ENCODE measurements at places on chromosomes 2 and 18.

- DNase-seq: no peak
Measured at GRCh38 chr2:149709496-149710263, 122.1 kb upstream of the MMADHC start.

- DNase-seq: no peak
Measured at GRCh38 chr2:211396815-211397214, 840.4 kb downstream of the CPS1 start.

DNA sequence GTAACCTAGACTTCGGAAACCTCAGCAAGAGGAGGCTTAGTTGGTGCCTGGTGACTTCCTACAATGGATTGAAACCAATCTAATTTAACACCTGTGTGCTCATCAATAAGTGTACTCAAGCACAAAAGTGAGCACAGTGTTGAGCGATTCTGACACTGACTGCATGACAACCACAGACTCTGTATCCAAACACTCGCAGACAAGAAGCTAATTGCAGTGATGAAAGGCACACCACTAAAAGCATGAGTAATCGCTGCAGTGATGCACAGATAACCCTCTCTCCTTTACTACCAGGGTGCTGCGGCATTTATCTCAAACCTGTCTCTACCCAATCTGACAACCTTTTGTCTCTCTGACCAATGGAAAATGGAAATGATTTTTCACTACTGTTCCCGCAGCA is 168.1 kb downstream of the AFF3 start:
- DNase-seq: no peak

DNA sequence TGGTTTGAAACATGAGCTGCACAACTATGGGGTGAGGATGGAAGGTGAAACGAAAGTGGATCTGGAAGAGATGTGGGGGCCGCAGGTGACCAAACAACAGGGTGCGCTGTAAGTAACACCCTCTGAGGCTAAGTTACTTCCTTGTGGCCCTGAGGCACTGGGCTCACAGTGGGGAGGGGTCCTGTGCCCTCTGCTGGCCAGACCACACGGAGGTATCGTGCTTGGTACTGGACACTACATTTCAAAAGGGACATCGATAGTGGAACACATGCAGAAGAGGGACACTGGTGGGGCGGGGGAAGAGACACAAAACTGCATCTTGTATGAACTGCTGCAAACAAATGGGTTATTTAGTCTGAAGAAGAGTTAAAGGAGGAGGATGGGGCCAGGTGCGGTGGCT is 110.6 kb downstream of the CLIP4 start:
- DNase-seq: no peak

GRCh38 chr18:27887287-27887686 is 289.6 kb downstream of the CDH2 start:
- no peak for DNase-seq

- no peak for DNase-seq
Measured at GRCh38 chr2:197353393-197354168, 43.0 kb upstream of the ANKRD44 start.

GRCh38 chr2:129908721-129909373 is 70.6 kb upstream of the RAB6C start:
- DNase-seq: no peak

DNA sequence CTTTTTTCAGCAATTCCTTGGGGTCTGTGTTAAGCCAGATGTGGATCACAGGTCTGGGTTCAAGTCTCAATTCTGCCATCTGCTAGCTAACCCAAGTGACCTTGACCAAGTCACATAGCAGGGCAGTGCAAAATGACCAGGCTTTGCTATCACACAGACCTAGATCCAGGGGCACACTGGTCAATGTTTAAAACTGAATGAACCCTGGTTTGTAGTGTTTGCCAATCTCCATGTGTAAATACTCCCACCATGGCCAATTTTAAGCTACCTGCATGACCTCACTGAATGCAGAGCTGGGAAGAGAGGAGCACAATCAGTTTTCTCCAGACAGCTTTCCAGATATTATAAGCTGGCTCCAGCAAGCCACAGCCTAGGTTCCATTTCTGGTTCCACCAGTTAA is 142.9 kb downstream of the CHST9 start:
- no peak for DNase-seq

- DNase-seq: no peak
Measured at GRCh38 chr18:26710470-26711096, 154.9 kb downstream of the AQP4 start.

GRCh38 chr18:49491857-49492693 is 5.0 kb upstream of the C18orf32 start:
- DNase-seq: peak; percentile 52

GRCh38 chr2:239309398-239310245 is 91.2 kb downstream of the HDAC4 start:
- no peak for DNase-seq

DNA sequence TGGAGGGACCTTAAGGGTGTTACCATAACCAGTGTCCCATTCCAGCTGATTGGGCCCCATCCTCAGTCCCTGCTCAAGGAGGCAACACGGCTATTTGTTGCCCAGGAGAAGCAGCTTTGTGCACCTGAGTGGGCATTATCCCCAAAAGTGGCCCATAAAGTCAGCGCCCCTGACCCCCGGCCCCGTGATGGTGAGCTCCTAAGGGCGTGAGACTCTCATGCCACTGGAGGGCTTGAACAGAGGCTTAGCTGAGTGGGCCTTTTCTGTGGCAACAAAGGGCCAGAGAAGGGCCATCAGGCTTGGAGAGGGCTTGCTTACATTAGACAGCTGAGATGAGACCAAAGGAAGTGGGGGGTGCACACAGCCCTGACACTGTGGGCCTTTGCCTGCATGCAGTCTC is 99.2 kb upstream of the RAB6C start:
- DNase-seq: no peak

DNA sequence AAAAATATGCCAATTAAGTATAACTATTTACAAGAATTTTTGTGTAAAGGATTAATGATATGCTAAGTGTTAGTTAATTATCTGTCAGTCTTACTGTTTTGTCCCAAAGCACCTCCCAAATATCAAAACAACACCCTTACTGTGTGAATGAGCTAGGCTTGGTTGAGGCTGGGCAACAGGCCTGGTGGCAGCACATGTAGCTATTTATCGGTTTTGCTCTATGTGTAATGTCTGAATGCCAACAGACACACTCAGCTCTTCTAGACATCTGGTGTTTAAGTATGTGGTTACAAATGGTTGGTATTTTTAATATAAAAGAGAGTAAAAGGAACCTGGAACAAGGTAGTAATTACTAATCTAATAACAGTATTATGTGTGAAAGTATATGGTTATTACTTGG is 175.3 kb downstream of the RAB3GAP1 start:
- no peak for DNase-seq

GRCh38 chr2:219533930-219534661 is 9.5 kb downstream of the CHPF start:
- no peak for DNase-seq

GRCh38 chr2:215535125-215535668 is 99.3 kb upstream of the FN1 start:
- DNase-seq: no peak

GRCh38 chr2:5617796-5618195 is 74.4 kb upstream of the SOX11 start:
- DNase-seq: no peak

DNA sequence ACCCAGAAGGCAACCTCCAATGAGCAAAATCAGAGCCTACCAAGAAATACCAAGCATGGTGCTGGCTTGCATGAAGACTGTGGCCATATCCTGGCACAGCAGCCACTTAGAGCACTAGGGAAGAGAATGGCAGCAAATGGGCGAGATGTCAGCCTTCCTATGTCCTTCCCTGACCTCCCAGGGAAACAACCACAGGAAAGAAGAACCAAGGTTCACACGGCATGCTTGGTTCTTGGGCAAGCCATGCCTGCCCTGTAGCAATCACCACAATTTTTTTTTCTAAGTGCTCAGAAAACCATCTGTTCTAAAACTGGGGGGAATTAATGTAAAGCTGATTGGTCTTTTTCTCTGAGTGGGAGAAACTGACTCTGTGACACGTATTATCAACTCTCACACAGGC is 27.8 kb downstream of the GALNT14 start:
- no peak for DNase-seq

DNA sequence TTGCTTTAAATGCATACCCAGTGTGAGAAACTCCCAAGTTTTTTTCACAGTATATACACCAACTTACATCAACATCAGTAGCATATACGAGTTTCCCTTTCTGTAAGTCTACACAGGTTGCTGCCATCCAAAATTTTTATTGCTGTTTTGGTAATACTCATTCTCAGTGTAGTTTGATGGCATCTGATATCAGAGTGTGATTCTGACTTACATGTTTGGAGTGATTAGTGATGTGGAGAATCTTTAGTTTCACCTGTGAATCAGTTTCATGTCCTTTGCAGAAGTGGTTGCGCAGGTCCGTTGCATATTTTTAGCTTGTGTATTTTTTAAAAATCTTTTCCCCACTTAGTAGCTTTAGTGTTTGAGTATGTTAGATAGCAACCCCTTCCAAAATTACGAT is 50.1 kb downstream of the CCDC74A start:
- DNase-seq: no peak

DNA sequence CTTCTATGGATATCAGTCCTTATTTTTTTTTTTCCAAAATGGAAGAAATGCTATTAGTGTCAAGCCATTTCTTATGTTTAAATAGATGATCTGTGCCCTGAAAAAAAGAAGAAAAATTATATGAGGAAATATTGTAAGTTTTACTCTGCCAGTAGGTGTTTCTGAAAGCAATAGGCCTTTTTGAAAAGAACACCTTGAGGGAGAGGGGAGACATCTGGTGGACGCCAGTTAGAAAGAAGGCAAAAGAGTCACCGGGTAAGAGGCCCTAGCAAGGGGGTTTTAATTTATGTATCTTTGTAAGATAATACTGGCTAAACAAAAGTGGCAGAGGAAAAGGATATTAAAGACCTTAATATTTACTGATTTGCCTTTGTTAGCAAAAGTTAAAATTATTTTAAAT is 56.1 kb downstream of the DYNAP start:
- no peak for DNase-seq

DNA sequence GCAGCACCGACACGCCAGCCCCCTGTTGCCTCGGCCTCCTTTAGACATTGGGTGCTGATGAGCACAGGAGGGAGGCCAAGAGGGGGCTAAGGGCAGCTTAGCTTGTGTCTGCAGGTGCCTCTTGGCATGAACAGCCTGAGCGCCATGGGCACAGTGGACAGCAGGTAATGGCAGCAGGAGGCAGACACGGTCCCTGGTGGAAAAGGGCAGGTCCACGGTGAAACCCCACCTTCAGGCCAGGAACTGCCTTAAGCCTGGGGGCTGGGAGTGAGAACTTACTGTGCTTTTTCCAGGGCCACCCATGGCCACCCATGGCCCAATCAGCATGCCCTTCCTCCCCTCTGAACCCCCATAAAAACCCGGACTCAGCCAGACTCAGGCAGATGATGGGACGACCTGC is 633.4 kb upstream of the TMEFF2 start:
- DNase-seq: no peak

DNA sequence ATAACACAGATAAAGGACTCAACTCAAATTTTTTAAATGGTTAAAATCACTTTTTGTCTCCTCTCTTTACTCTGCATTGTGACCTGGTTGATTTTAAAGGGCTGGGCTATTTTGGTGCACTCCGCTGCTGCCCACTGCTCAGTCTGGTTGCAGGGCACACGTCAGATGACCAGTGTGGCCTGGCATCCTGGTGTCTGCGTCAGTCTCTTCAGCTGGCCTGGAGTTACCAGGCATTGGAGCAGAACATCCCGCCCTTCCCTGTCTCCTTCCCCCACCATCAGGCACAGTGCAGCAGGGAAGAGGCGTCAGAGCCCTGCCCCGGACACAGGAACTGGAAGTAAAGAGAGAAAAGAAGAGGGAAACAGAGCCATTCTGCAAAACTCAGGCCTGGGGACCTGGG is 8.9 kb downstream of the C1QL2 start:
- DNase-seq: no peak

DNA sequence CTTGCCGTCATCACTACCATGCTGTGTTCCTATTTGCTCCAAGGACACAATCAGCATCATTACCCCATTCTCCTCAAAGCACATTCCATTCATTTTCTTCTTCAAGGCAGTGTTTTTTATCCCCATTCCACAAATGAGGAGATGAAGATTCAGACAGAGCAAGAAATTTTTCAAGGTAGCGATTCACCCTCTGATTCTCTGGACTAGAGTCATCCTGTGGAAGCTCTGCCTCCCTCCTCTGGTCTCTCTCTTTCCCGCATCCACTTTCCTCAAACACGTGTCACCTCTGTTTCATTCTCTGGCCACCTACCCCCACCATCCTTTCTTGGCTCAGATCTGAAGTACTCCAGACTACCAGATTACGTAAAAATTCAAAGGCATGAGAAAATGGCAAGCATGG is 297.9 kb downstream of the SOX11 start:
- DNase-seq: no peak

DNA sequence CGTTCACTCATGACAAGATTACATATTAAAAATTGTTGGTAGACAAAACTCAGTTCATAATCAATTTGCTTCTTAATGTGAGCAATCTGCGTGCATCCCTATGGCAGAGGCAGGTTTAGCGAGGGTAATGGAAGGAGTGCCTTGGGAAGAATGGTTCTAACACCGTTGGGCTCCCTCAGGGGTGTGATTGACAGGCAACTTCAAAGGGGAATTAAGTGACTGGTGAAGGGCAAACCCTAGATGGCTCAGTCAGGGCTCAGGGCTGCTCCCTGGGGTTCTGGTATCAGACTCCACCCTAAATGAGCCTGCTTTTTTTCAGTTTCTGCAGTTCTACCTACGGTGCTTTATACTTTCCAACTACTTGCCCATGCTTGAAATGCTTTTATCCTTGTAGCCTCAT is 419.5 kb upstream of the CELF4 start:
- no peak for DNase-seq

DNA sequence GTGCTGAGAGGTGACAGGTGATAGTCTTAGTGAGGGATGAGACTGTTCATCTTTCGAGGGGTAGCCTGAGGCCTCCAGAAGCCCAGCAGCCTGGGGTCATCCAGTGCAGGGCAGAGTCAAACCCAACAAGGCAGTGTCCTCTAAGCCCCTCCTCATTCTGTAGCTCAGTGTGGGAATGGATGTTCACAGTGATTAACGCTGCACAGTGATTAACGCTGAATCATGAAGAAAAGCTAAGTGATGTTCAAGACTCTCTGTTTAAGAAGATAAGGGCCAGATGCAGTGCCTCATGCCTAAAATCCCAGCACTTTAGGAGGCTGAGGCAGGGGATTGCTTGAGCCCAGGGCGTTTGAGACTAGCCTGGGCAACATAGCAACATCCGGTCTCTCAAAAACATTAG is 56.3 kb upstream of the LAPTM4A start:
- DNase-seq: no peak

Measured in stimulated activated CD8-positive, alpha-beta memory T cell treated with anti-CD3 and anti-CD28 coated beads, Interleukin-7, amount 100 ng/mL, for 24 hours (primary cell).